ENCODE measurements at places on chromosomes 11 and 22. TPM values are rescaled to one million over a fixed set of nuclear protein-coding genes. Genes with fewer than 3 reads are reported as not detected.

The OR5AN1 gene
- total RNA-seq: not detected

DNA sequence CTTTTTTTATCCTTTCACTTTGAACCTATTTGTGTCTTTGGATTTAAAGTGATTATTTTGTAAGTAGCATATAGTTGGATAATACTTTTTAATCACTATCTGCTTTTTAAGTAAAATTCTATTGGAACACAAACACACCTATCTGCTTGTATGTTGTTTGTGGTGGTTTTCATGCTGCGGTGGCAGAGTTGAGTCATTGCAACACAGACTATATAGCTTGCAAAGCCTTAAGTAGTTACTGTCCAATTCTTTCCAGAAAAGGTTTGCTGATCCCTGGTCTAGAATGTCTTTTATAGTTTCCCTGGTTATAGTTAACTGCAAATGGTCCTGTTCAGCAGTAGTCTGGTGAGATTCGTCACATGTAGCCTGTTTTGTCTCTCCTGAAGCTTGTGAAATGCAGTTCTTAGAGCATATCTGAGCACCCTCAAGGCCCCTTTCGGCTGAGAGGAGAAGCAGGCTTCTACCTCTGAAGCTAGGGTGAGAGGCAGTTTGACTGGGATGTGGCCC, 21.5 kb downstream of the SHANK3 start:
- no peak for DNase-seq

- no peak for DNase-seq
Observed at GRCh38 chr11:126034039-126034932, 28.4 kb downstream of the CDON start.

DNA sequence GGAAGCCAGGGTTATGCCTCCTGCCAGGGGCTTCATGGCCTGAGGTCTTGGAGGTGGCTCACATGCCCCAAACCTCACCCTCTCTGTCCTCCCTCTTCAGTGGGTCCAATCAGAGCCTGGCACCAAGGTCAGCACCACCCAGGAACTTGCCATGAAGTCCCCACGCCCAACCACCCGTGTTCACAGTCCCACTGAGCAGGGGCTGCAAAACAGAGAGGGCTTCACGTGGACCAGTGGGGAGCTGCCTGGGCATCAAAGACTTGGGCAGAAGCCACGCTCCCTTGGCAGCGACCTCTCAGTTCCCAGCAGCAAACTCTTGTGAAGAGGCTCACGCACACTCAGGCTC, 425.8 kb upstream of the B3GAT1 start:
- no peak for DNase-seq

DNA sequence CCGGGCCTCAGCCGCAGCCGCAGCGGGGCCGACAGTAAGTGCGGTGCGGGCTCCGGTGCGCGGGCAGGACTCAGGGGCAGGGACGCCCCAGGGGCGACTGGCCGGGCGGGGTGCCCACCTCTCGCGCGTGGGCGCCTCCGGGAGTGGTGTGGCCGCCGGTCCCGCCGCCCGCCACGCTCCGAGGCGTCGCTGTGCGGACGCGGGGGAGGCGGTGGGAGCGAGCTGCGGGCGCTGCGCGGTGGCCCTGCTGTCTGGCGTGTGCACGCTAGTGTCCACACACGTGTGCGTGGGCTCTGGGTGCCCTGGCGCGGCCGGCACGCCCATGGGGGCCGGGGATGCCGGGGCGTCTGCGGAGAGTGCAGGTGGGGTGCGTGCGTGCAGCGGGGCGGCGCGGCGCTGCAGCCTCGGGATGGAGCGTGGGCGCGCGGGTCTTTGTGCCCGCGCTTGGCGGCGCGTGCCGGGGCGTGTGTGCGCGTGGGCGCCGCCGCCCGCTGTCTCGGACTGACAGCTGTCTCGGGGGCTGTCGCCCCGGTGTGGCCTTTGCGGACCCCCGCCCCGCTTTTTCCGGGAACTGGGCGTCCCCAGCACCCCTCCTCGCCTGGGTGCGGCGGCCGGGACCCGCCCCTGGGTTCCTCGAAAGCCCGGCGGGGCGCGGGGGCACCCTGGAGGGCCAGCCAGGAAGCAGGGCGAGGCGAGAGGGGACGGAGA, 804 bp downstream of the KCNK4 start:
- no peak for DNase-seq

DNA sequence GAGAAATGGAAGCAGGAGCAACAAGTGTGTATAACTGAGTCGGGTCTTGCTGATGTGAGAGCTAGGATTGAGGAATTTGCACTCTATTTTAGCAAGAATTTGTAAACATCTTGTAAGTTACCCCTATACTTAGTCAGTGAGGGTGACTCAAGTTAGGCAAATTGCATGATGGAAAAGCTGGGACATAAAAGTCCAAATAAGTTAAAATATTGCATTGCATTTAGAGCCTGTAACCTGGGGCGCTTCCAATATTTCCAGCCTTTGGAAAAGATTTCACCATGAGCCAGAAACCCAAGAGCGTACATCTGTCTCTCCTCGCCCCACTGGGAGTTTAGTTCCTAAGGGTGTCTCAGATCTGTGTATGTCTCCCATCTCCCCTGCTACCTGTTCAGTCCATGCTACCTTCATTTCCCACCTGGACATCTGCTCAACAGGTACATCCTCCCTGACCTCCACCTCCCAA, 37.0 kb upstream of the ACCSL start:
- no peak for DNase-seq

DNA sequence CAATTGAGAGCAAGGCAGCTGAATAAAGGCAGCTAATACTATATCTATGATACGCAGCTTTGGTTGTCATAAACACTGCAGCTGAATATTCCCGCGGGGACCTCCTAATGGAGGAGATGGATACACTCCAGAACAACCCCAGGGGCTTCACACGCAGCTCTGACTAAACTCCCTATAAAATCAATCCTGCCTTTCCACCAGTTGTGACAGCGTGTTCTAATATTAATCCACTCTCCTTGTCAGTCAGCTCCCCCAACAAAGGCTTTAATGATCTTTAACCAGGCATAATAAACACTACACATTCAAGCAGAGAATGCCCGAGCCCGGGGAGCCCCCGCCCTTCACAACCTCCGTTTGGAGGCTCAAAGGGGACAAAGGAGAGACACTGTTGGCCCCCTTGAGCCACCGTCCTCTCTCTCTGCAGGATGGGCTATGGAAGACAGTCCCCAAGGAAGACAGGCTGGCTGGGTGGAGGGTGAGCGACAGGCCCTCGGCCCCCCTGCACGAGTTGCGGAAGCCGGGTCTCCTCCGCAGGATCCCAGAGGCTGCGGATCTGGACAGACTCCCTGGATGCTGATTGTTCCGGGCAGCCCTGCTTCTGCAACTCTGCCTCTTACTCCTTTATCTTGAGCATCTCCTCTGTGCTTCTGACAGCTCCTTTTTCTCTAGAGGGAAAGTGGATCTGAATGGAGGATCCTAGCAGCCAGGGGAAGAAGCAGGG, 565.2 kb downstream of the BUD13 start:
- DNase-seq: no peak

DNA sequence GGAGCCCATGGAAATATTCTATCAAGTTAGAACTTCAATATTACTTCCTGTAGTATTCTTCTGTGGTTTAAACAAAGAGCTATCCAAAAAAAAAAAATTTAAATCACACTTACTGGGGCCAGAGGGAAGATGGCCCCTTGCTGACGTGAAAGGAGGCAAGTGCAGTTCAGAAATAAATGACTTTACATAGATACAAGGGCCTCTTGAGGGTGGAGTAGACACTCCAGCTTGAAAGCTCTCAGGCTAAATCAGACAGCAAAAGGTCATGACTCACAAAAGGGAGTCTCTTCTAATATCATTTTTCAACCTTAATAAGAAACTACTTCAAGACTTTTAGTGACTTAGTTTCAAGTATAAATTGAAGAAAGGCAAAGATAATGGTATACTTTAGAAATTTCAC, 1160.3 kb downstream of the FAM181B start:
- no peak for DNase-seq

The GAB4 gene
- 0.22 TPM for total RNA-seq

DNA sequence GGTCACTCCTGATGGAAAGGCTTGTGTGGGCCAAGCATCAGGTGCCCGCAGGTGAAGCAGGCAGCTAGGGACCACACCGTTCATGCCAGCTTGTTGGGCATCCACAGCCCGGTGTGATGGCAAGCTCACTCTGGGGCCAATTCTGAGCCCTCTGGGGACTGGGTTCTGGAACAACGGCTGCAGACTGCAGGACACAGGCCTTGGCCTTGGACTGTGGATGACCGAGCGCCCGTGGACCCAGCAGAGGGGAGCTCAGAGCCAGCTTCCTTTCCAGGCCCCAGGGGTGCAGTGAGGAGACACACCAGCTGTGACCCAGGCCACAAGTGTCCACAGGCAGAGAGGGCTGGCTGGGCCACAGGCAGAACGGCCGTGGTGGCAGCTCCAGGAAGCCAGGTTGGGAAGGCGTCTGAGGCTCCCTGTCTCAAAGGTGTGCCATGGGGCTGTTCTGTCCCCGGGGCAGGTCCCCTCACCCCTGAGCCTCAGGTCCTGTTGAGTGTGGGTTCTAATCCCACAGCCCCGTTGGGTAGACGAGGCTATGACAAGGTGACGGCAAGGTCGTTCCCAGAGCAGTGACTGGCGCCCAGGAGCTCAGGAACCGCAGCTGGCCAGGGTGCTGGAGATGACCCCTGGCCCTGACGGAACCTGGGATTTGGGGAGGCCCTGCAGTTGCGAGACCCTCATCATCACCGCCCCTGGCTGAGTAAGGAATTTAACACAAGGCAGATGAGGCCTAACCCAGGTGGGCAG, 1079.4 kb downstream of the BRD1 start:
- no peak for DNase-seq

The HIC2 gene
- total RNA-seq: 4.9 TPM

- DNase-seq: no peak
Observed at GRCh38 chr11:29623144-29623722, 393.6 kb downstream of the KCNA4 start.

- no peak for DNase-seq
Observed at GRCh38 chr11:73386016-73386415, 9.8 kb downstream of the RELT start.

The RBM7 gene
- total RNA-seq: 15.3 TPM

DNA sequence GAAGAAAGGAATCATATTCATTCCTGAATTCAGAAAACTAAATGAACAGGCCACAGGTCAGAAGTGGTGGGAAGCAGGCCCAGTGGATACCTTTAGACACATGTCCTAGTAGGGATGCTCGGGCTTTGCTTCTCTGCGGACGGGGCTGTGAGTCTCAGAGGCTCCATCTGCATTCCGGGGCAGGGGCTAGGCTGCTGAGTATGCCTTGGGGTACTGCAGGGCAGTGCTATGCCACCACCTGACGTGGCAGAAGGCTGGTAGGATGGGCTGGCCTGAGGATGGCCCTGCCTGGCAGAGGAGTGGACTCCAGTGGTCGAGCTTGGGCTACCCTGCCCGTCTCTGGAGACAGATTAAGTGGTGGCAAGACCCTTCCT, 9.6 kb downstream of the C22orf23 start:
- DNase-seq: no peak

The DGKZ gene
- 46.3 TPM for total RNA-seq

GRCh38 chr11:109371444-109372176, 50.4 kb upstream of the C11orf87 start:
- no peak for DNase-seq

GRCh38 chr11:131254254-131254653, 116.2 kb upstream of the NTM start:
- DNase-seq: no peak

DNA sequence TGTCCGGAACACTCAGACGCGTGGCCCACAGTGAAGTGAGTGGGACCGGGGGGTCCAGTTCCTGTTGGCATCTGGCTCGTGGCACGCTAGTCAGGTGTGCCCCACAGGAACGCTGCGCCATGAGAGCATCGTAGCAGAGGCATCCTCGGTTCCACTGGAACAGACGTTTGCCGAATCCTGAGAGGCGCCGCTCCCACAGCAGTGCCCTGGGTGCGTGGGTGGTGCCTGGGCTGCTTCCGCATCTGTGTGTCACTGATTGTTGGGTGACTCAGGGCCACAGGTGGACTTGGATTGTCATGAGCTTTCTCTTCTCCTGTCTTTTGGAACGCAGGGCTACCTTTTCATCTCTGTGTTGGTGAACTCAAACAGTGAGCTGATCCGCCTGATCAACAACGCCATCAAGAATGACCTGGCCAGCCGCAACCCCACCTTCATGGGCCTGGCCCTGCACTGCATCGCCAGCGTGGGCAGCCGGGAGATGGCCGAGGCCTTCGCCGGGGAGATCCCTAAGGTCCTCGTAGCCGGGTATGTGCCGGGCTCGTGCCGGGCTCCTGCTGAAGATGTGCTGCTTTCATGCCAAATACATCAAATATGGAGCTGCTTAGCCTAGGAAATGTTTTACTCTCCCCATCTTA, 46.2 kb downstream of the AP2A2 start:
- DNase-seq: no peak

The GP1BB gene
- 3.3 TPM for total RNA-seq

- DNase-seq: no peak
Observed at GRCh38 chr11:20042811-20043341, 117.4 kb downstream of the DBX1 start.

DNA sequence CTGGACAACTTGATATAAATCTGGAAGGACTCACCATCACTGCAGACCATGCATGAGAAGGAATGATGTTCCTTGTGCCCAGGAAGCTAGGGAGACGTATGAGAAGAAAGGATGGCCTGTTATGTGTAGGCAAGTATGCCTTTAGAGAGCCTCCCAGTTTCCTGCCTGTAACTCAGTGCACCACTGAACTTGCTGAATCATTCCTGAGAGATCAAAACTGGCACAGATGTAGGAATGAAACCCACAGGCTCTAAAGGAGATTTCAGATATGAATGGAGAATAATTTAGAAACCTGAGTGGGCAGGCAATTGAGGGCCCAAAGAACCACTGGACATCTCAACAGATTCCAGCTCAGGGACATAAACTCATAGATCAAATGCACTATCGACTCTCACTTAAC, 38.4 kb upstream of the PRSS23 start:
- DNase-seq: no peak

- no peak for DNase-seq
Observed at GRCh38 chr11:74391193-74391592, 7.0 kb downstream of the PGM2L1 start.

GRCh38 chr11:102177126-102177525, 66.9 kb downstream of the YAP1 start:
- no peak for DNase-seq

DNA sequence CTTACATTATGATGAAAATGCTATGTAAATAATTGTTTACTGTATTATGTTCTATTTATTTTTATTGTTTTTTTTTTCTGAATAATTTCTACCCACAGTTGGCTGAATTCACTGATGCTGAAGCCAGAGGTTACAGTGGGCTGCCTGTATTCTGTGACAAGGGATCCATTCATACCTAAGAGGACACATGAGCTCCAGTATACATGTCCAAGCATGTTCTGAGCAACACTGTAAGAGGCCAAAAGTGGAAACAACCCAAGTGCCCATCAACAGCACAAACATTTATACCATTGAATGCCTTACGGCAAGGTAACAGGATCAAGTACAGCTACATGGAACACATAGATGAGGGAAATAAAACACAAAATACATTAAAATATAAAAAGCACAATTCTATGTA, 1.4 kb upstream of the SRSF8 start:
- no peak for DNase-seq

Data from tibial nerve (tissue), 4 donors.